Nephron progenitor cell (in vitro differentiated cells): ENCODE measurements at places on chromosomes 3 and 15.

DNA sequence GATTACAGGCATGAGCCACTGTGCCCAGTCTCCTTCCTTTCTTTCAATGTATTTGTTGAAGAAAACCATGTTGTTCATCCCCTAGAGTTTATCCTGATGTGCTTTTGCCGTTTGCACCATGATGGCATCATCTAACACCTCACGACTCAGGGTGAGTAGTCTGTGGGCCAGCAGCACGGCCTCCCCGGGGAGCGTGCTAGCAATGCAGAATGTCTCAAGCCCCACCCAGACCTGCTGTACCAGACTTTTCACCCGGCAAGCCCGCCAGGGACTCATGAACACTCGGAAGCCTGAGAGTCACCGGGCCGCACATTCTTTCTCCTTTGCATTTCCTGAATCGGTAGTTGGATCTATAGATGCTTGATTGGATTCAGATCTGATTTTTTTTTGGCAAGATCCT is 64.6 kb downstream of the RPN1 start:
- DNase-seq = no peak

DNA sequence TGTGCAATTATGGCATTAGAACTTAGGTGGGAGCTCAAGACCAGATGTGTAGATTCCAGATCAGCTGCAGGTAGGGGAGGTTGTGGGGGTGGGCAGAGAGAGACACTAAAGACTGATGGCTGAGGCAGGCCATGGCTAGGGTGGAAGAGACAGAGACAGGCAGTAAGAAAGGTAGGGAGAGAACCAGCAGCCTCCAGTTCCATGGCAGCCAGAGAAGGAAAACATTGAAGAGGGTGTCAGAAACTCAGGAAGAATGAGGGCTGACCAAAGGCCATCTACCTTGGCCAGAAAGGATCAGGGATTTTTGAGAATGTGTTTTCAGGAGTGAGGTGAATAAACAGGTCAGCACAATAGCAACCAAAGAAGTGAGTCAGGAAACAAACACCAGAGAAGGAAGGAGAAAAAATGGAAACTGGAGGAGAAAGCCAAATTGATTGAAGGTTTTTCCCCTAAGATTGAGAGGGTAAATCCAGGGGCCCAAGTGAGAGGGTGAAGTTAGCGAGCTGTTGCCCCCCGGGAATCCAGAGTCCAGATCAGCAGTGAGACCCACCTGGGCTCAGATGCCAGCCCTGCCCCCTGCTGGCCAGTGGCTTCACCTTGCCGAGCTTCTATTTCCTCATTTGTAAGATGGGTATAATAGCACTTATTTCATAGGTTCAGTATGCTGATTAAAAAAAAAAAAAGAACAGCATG is 41.0 kb downstream of the ABHD2 start:
- peak; percentile 70 for DNase-seq

DNA sequence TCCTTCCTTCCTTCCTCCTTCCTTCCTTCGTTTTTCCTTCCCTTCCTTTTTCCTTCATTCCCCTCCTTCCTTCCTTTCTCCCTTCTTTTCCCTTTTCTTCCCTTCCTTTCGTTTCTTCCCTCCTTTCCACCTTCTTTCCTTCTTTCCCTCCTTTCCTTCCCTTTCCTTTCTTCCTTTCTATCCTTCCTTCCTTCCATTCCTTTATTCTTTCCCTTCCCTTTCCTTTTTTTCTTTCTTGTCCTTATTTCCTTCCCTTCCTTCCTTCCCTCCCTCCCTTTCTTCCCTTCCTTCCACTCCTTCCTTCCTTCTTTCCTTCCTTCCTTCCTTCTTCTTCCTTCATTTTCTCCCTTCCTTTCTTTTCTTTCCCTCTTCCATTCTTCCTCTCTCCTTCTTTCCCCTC is 394.6 kb downstream of the GABRB3 start:
- DNase-seq = no peak

DNA sequence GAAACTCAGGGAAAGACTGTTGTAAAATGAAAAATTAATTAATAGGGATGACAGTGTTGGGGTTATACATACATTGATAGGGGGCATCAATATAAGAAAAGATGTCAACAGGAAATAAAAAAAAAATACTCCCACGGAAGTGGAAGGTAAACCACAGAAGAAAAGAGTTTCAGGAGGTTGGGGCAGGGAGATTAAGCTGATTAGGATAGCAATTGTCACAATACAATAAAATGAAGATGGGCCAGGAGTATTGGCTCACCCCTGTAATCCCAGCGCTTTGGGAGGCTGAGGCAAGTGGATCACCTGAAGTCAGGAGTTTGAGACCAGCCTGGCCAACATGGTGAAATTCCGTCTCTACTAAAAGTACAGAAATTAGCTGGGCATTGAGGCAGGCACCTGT is 536.1 kb downstream of the AGBL1 start:
- DNase-seq = no peak

DNA sequence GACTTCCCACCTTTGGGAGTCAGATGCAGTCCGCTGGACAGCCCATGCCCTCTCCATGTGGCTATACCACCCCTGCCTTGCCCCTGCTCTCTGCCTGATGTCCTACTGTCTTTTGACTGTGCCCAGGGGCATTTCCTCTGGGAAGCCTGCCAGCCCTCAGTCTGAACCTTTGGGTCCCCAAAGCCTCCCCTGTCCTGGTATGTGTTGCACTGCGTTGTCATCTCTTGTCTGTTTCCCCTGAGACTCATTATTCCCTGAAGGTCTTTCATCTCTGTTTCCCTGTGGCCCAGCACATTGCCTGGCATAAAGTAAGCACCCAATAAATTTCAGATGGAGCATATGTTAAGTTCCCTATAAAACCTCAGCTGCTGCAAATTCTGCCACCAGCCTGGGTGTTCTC is 236.6 kb upstream of the CTDSPL start:
- no peak for DNase-seq

- DNase-seq = no peak
These were observed 269.4 kb downstream of the CLSTN2 start for GRCh38 chr3:140204271-140204984.

DNA sequence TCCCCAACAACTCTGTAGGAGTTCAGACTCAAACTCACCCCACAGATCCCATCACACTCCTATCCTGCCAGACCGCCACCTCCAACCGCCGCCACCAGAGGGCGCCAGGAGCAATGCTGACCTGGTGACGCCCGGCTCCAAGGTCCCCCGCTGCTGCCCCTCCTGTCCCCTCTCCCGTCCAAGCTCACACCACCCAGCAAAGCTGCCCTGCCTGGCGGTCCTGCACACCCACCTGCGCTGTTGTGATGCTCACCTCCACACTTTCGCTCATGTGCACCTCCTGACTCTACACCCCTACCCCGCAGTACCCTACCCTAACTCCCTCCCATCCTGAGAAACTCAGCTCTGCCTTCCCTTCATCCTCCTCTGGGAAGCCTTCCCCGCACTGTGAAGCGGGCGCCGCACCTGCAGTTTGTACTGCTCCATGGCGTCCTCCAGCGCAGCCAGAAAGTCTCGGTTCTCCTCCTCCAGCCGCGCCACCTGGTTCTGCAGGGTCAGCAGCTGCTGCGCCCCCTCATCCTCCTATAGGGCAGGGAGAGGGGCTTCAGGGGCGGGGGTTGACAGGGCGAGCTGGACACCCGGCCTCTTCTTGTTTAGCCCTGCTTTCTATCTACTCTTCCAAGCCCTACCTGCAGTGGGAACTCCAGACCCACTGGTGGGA is 7.9 kb downstream of the KIF7 start:
- peak; percentile 95 for DNase-seq

DNA sequence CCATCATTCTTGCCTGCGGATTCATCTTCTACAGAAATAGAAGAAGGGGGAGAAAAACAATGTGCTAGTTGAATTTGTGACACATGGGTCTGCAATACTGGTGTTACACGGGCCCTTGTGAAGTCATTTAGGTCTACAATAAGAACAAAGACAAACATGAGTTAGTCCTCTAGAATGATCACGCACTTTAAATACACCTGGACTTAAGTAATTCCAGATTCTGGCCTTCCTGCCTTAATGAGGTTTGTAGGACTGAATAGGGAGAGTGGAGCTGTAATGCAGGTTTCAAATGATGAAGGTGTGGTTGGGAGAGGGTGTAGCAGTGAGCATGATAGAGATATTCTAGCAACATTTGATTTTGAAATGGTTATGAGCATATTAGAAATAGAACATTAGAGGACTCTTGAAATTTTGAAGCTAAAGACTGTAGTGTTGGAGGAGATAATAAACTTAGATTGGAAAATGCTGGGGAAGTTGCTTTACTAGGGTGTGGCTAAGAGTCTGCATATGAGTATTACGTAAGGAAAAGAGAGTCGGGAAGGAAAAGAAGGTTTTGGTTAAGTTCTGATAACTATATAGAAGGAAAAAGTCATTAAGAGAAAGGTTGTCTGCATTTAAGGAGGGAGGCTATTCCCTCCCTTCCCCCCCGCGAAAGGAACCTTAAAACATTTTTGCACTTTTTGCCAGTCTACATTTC is 606 bp downstream of the EIF2A start:
- DNase-seq = no peak

DNA sequence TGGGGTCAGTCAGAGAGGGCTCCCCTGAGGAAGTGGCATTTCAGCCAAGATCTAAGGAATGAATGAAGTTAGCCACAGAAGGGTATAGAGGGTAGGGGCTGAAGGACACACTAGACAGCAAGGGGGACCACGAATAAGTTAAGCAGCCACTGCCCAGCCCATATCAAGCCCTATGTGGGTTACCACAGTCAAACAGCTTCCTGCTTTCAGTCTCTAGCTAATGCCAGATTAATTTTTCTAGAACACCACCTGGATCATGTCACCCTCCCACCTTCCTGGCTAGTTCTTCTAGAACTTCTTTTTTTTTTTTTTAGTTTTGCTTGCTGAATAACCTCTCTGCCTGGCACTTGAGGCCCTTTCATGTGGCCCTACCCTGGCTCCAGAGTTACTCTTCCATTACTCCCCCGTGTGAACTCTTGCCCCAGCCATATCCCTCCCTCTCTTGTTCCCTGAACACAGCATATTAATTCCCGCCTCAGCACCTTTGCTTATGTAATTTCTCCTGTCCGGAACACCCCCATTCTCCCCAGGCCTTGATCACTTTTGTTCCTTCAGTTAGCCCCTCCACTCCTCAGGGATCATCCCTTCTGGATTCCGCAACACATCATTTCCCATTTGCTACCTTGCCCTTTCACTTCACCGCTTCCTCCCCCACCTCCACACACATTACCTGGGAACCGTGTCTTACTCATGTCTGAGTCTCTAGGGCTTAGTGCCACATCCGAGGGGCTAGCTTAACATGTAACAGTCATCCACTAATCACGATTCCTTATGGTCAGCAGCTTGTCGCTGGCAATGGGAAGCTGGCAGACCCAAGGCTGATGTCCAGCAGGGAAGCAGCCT is 20.6 kb upstream of the BNC1 start:
- DNase-seq = no peak

DNA sequence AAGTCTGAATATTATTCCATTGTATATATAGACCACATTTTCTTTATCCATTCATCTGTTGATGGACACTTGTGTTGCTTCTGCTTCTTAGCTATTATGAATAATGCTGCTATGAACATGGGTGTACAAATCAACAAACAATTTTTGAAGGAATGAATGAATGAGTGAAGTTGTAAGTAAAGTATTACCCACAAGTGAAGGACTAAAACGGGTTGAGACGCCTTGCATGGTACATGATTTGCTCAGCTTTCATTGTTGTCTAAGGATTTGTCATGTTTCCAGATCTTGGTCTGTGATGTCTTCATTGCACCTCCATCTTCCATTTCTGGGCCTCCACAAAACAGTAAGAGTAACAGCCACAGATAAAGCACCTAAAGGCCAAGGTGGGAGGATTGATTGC is 20.5 kb downstream of the IFT122 start:
- no peak for DNase-seq

DNA sequence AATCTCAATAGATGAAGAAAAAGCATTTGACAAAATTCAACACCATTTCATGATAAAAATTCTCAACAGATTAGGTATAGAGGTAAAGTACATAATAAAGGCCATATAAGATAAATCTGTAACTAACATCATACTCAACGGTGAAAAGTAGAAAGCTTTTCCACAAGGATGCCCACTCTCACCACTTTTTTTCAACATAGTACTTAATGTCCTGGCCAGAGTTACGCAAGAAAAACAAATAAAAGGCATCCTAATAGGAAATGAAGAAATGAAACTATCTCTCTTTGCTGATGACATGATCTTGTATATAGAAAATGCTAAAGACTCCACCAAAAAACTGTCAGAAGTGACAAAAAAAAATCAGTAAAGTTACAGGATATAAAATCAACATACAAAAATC is 33.0 kb downstream of the THBS1 start:
- DNase-seq = no peak

DNA sequence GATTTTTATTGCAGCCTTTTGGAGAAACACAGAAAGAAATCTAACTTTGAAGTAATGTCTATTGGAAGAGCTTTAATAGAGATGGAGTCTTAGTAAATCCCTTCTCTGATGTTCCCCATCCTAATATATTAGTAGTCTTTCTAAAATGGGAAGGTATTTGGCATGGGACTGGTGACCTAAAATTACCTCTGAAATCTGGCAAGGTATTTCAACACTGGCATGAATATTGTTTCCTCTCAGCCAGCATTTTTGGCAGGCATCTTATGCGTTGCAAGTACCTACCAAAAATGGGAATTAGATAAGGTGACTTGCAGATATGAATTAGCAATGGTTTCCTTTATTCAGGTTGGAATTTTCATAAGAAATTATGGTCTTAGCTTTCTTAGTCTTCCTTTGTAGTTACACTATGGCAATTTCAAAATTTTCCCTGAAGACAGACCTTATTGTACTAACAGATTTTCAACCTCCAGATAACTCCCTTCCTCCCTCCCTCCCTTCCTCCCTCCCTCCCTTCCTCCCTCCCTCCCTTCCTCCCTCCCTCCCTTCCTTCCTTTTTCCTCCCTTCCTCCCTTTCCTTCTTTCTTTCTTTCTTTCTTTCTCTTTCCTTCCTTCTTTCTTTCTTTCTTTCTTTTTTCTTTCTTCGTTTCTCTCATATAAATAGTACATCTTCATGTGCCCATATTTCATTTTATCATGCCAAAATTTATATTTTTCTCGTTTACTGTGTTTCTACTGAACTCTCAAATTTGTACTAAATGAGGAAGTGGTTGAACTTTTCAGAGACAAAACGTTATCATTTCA is 168.2 kb upstream of the KCNMB2 start:
- DNase-seq = no peak

DNA sequence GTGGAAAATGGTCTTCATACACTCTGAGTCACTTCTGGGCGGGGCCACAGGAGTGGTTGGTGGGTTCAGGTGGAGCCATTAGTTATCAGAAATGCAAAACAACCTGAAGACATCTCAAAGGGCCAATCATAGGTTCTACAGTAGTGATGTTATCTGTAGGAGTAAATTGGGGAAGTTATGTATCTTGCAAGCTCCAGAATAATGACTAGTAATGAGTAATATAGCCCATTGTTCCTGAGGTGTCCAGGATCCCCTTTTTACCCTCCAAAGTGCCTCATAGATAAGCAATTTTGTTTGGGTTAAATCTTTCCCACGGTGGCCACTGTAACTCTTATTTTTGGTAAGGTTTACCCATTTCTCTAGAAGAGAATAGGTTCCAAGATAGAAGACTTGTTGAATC is 91.7 kb downstream of the PIK3R4 start:
- no peak for DNase-seq

DNA sequence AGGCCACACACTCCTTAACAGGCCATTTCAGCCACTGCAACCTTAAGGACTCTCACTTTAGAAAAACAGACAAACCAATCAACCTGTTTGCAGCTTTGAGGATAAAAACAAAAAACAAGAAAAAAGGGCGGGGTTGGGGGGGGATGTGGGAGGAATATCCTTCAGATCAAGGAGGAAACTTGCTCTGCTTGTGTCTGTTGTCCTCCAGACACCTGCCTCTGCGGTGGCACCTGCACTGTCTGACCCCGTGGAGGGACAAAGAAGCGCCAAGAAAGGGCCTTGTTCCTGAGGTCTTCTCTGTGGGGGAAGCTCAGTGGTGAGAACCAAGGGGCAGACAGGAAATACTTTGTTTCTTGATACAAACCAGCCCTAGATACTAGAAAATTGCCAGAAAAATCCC is 70.5 kb downstream of the POLR2M start:
- no peak for DNase-seq
